ENCODE measurements at places on chromosomes 5 and 9. TPM values are rescaled to one million over a fixed set of nuclear protein-coding genes. Genes with fewer than 3 reads are reported as not detected.

The PCDHB16 gene
- total RNA-seq: not detected

The INSL6 gene
- total RNA-seq: not detected

The CXCL14 gene
- total RNA-seq: not detected

The ARSK gene
- 5.2 TPM for total RNA-seq

The CDKN2A gene
- 148 TPM for total RNA-seq

The SPINK7 gene
- total RNA-seq: not detected

The TIGD6 gene
- total RNA-seq: 4.6 TPM

The SLC34A1 gene
- total RNA-seq: 0.63 TPM

The ADAMTS12 gene
- total RNA-seq: not detected

The DMRTA1 gene
- not detected for total RNA-seq

The RORB gene
- not detected for total RNA-seq
